ENCODE measurements at places on chromosomes 16 and 17.

DNA sequence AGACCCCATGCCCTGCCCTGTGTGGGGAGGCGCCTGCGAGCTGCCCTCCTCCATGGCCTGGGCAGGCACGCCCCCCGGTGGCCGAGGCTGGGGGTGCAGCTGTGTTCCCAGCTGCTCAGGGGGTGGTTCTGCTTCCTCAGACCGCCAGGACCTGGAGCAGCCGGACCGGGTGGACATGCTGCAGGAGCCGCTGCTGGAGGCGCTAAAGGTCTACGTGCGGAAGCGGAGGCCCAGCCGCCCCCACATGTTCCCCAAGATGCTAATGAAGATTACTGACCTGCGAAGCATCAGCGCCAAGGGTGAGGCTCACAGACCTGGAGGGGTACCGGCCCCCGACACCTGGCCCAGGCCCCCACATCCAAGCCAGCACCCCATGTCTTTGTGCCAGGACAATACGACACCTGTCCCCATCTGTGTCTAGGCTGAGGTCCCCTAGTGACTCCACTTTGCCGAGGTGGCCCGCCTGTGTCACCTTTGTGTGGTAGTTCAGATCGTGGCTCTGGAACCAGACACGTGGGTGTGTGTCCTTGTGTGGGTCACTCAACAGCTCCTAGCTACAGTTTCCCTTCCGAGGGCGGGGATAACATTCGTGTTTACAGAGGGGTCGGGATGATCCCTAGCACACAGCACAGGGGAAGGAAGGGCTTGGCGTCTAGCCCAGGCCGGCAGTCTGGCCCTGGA is 9.3 kb downstream of the GJD3 start:
- no peak for DNase-seq

GRCh38 chr16:53159781-53160436 is 105.1 kb downstream of the CHD9 start:
- DNase-seq, result peak; percentile 19

- DNase-seq, result no peak
These were observed 23.3 kb downstream of the LIMD2 start for GRCh38 chr17:63676584-63676983.

DNA sequence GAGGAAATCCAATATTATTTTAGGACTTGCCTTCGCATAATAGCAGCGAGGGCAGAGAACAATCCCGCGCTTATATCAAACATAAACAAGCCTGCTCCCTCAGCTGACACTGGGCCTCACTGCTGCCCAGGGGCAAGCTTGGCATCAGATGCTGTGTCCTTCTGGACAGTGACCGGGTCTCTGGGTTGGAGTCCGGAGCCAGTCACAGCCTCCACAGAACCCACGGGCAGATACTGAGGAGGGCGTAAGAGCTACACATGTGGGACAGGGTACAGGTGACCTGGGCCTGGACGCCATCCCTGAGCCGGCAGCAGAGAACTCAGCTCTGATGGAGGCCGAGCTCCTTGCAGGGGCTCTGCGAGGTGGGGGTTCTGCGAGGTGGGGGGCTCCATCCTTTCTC is 14.7 kb upstream of the ZNF469 start:
- no peak for DNase-seq

- peak; percentile 35 for DNase-seq
These were observed 7.6 kb upstream of the PHKG2 start for GRCh38 chr16:30740364-30741251.

DNA sequence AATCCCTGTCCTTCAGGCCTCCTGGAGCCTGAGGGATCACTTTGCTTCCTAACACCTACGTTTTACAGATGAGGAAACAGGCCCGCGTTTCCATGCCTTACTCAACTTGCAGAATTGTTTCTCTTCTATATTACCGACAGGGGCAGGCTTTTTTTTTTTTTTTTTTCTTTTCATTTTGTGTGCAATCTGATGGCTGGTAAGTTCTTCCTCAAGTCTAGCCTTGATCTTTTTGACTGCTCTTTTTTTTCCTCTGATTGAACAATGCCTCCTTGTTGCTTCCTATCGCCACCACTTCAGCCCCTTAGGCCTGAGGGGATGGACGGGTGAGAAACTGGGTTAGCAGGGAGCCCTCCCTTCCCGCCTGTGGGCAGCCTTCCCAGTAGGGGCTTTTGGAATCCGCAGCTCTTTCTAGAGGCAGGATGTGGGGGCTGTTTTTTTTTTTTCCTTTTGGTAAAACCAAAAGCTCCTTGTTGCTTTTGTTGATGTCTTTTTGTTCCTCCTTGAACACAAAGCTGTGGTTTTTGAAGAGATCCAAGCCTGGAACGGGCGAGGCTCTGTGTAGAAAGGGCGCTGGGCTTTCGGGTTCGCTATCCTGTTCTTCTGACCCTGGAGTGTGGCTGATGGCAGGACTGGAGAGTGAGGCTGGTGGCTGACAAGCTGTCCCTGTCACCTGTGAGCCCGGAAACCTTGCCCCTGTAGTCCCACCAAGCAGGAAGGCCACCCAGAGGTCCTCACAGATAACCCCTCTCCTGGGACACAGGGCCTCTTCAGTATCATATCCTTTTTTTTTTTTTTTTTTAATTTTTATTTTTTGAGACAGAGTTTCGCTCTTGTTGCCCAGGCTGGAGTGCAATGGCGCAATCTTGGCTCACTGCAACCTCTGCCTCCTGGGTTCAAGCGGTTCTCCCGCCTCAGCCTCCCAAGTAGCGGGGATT is 14.0 kb downstream of the LASP1 start:
- no peak for DNase-seq

- DNase-seq, result no peak
These were observed 127.6 kb upstream of the TNRC6C start for GRCh38 chr17:77830816-77831473.

DNA sequence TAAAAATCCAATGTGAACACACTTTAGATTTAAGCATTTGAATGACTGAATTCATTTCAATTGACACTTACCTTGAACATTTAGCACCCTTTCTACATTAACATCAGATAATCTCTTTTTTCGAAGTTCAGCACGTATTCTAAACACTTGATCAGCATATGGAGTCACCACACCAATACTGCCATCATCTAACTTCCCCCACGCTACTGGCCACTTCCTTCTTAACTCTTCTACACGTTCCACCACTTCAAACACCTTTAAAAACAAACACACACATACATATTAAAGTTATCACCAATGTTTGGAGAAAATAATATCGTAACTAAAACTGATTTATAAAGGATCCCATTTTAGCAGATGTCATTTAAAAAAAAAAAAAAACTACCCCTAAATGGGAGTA is 93.5 kb downstream of the CACNG1 start:
- no peak for DNase-seq

- DNase-seq, result no peak
These were observed 3.8 kb downstream of the SETD1A start for GRCh38 chr16:30961384-30961783.

- DNase-seq, result no peak
These were observed 448 bp downstream of the MT1M start for GRCh38 chr16:56632848-56633365.

DNA sequence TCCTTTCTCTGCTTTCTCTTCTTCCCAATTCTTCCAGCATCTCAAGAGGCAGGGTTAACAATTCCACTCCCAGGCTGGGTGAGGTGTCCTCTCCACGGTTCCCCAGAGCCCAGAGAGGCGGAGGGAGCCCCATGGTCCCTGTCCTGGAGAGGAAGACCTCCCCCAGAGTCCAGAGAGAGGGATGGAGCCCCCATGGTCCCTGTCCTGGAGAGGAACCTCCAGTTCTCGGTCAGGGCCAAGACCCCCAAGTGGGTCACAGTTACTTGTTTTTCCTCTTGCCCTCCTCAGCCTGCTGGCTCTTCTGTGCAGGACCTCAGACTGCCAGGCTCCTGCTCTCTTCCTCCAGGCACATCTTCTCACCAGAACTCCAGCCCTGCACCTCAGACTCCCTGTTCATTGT is 135.2 kb downstream of the RPTOR start:
- DNase-seq, result no peak

DNA sequence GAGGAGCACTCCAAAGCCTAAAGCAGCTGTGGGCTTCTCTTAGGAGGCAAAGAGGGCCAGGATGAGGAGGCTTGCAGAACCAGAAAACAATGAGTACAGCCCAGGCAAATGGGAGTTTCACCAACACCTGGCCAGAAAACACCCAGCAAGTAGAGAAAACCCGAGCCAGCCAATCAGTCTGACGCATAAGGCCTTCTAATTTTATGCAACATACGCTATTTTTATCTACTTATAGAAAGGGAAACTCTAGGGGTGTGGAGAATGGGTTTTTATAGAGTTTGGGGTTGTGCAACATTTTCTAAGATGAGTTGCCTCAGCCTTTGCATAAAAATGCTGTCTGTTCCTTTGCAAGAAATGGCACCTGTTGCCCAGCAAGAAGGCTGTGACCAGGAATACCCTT is 529.0 kb upstream of the CDH5 start:
- no peak for DNase-seq

DNA sequence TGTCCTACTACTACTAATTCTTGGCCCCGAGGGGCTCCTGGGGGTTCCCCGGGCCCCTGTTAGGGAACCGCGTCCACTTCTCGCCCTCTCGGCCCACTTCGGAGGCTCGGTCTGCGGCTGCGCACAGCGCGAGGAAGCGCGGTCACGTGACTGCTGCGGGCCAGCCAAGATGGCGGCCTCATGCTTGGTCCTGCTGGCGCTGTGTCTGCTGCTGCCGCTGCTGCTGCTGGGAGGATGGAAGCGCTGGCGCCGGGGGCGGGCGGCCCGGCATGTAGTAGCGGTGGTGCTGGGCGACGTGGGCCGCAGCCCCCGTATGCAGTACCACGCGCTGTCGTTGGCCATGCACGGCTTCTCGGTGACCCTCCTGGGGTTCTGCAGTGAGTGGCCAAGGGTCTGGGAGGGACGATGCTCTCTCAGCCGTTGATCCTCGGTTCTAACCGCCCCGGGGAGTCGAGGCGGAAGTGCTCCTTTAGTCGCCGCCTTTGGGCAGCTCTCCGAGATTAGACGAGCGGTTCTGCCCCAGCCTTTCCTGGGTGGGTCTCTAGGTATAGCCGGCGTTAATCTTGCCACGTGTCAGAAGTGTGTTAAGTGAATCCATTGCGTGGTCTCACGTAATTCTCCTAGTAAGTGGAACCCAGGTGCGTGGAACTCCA is at the start of gene ALG1:
Gene ALG1, plus strand, starts transcription at position 163 of the 653 bp plus-strand sequence. Its CDS starts 7 bp downstream, at position 170.
- DNase-seq, result peak; percentile 73

DNA sequence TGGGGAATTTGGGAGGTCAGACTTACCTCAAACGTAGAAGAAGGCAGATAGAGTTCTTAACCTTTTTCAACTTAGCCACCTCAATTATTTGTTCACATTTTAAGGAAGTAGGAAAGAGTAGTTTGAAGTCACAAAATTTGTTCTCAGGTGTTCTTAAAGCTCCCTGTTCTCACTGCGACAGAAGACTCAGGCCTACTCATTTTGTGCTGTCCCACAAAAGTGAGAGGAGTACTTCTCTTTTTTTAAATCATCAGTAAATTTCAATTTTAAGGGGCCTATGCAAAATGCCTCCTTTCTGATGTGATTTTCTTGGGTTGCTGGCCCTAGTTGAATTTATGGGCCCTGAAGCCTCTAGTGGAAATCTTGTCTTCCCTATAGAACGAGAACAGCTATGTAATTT is 133.4 kb downstream of the MAP2K6 start:
- no peak for DNase-seq

- no peak for DNase-seq
These were observed 19.5 kb downstream of the LRRC75A start for GRCh38 chr17:16472539-16472938.

GRCh38 chr17:38601539-38602351 is 4.0 kb downstream of the SRCIN1 start:
- no peak for DNase-seq

GRCh38 chr16:57865746-57866528 is 63.6 kb upstream of the KIFC3 start:
- peak; percentile 43 for DNase-seq

- DNase-seq, result no peak
These were observed 55.9 kb downstream of the ANKRD11 start for GRCh38 chr16:89434490-89434889.

- DNase-seq, result no peak
These were observed 70.2 kb downstream of the CYLD start for GRCh38 chr16:50812046-50812445.

DNA sequence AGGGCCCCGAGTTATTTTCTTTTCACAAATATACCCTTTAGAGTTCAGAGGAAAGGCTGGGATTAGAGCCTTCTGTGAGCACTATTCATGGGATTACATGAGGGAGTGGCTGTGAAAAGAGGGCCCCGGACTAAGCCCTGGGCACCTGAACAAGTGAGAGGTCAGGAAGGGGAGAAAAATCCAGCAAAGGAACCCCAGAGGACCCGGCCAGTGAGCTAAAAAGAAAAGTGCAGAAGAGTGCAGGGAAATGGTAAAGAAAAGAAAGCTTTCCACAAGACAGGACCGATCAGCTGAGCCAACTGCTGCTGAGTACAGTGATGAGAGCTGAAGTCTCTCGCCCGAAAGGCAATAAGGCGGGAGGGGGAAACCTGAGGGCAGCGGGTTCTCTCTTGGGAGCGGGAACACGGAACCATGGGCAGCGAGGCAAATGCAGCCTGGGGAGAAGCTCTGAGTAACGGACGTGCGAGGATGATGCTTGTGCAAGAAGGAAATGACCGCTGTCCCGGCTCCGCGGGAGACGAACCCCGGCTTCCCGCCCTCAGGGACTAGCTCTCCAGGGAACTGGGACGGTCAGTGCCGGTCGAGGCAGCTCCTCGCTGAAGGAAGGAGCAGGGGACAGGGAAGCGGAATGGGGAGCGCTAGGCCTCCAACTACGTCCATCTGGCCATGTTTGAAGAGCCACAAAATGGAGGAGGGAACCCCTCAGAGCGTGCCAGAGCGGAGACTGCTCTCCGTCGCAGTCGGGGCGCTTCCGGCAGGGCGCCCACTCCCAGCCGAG is 665 bp upstream of the ALDH3A2 start:
- peak; percentile 73 for DNase-seq

- DNase-seq, result no peak
These were observed 4.7 kb upstream of the EFCAB5 start for GRCh38 chr17:29936724-29937123.

DNA sequence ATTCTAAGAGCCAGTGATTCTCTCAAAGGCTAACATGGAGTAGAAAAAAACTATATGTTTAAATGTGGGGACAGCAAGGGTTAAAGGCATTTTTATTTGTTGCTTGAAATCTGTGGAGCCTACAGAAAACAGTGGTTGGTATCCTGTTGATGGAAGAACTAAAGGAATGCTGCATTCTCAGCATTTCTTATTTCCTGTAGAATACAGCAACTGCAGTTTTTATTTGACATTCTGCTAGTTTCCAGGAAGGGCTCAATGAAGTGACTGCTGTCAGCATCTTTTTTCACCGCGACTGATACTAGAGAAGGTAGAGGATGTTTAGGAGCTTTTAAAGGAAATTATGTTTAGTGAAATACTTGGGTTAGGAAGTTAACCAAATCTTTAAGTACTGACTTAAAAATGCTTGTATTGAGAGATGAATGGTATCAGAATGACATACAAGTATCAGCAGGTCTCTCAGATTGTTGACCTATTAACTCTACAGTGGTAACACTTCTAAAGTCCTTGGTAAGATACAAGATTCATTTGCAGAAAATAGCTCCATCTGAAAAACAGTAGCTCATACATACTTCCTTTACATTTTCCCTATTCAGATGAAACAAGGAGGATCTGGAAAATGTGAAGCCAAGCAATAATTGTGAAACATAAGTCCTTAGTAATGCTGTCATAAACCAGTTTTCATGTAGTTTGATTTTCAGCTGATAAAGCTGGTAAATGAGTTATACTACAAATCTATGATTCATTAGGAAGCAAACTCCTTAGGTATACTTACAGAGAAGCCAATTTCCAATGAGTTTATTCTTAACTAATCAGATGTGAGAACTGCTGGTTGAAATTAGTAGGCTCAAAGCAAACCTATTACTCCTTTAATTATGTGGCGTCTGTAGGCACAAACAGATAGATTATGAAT is 15.2 kb downstream of the CLTC start:
- no peak for DNase-seq

Data from kidney glomerular epithelial cell (primary cell).